Stimulated activated CD4-positive, alpha-beta T cell treated with anti-CD3 and anti-CD28 coated beads, Interleukin-4, amount 100 ng/mL, for 1 hour (primary cell): ENCODE measurements at places on chromosomes 2 and 18.

DNA sequence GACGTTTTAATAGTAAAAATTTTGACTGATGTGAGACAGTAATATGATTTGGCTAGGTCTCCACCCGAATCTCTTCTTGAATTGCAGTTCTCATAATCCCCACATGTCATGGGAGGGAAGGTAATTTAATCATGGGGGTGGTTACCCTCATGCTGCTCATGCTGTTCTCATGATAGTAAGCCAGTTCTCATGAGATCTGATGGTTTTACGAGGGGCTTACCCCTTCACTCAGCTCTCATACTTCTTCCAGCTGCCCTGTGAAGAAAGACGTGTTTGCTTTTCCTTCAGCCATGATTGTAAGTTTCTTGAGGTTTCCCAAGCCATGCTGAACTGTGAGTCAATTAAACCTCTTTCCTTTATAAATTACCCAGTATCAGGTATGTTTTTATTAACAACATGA is 327.0 kb upstream of the CDH7 start:
- DNase-seq: no peak

- no peak for DNase-seq
These were observed 13.0 kb upstream of the IL1RN start for GRCh38 chr2:113114224-113114945.

DNA sequence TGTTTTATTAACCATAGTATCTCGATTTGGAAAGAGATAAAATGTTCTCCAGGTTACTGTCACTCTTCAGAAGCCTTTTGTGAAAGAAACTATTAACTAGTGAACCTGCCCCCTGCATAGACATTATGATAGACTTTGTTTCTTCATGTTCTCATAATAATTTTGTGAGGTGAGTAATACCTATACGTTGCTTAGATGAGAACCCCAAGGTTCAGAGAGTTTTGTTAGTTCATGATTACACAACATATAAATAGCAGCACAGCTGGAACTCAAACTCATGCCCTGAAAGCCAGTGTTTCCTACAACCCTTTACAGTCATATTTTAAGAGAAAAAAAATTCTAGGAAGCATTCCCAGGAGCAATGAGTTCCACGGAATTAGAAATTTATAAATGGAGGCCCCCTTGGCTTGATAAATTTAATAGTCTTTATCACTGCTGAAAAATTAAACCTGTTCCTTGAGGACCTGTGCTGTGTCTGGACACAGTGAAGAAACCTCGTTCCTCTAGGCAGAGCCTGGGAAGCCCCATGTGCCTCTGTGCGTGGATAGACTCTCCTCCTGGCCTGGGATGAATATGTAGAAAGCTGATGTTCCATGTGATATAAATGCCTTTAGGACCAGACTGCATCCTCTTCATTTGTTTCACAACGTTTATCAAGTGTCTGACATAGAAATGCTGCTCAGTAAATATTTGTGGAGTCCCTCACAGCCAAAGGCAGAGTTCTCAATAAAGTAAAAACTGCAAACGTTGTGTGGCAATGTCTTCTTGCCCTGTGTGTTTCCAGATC is 1257.0 kb upstream of the GYPC start:
- DNase-seq: no peak

- DNase-seq: no peak
These were observed 139.6 kb downstream of the COMMD1 start for GRCh38 chr2:62045017-62045543.
